Neuronal stem cell (in vitro differentiated cells): ENCODE measurements at places on chromosomes 16 and 17.

GRCh38 chr16:68347605-68348004 is 36.8 kb downstream of the PRMT7 start:
- DNase-seq, result no peak

GRCh38 chr17:54257440-54257839 is 434.7 kb downstream of the KIF2B start:
- no peak for DNase-seq

- no peak for DNase-seq
These were observed 59.3 kb downstream of the RMI2 start for GRCh38 chr16:11404603-11405002.

GRCh38 chr17:79251824-79252223 is 177.2 kb downstream of the ENGASE start:
- DNase-seq, result no peak
